Heart left ventricle (tissue), 16 donors: ENCODE measurements at places on chromosomes 6 and 20.

- DNase-seq = no peak
These were observed 20.9 kb upstream of the ZFAND3 start for GRCh38 chr6:37798436-37799262.

DNA sequence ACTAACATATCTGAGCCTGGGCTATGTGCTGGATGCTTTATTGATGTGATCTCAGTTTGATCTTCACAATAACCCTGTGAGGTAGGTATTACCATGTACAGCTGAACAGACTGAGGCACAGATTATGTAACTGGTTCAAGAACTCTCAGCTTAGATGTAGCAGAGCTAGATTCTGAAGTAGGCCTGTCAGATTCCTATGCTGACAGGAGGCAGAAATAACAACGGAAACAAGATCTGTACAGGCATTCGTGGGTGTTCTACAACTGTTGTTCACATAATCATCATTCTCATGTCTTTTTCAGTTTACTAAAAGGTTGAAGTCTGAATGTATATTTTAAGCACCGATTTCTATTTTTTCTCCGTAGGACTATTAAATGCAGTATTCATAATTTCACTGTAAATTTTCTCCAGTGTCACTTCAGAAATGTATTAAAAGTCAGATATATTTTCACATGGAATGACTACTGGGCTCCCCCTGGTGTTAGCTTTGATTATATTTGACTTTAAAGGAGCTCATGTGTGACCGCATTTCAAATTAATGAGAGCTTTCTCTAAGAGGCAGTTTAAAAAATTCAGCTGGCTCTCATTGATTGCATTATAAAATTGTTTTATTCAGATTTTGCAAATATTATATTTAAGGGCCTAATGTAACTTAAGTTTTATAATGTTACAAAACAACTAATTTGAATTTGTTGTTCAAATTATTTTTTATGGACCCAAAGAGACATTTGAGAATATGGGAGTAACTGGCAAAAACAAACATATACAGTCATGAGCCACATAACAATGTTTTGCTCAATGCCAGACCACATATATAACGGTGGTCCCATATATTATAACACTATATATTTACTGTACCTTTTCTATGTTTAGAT is 36.4 kb upstream of the SLC17A4 start:
- no peak for DNase-seq

DNA sequence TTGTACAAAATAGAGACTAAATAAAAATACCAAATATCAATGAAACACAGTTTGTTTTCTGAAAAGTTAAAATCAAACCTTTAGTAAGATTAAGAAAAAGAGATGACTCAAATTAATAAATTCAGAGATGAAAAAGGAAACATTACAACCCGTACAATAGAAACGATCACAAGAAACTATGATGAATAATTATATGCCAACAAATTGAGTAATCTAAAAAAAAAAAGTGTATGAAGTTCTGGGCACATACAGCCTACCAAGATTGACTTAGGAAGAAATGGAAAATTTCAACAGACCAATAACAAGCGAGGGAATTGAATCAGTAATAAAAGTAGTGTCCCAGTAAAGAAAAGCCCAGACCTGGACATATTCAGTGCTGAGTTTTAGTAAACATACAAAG is 94.8 kb downstream of the STXBP5 start:
- no peak for DNase-seq

DNA sequence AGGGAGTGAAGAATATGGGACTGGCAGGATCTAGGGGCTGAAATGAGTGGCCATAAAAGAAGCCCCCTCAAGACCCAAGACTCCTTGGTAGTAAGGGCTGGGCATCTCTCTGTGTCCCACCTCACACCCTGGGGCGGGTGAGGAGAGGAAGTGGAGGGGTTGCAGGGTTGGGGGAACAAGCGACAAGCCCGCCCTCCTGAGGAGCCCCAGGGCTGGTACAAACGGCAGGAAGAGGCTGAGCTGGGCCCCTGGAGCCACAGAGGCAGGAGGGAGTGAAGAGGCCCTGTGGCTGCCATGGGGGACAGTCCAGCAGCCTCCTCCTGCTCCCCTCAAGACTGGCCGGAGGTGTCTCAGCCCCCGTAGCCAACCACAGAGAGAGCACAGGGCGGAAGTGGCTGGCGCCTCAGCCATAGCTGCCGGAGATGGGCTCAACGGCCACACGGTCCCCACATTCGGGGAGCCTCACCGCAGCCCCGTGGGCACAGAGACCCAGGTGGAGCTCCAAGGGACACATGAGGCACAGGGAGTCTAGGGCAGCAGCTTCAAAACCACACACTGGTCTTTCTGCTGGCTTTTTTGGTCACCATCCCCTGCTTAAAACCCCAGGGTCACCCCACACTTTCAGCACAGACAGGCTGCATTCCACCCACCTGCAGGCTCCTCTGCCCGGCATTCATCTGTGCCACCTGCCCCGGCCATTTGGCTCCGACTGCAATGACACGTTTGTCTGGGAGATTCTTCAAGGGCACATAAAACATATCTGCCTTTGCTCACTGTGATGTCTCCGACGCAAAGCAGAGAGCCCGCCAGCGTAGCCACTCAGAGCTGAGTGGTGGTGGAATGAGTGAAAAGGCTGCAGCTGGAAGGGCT is 524 bp downstream of the C20orf203 start:
- DNase-seq = no peak

- DNase-seq = no peak
These were observed 26.7 kb upstream of the YWHAB start for GRCh38 chr20:44858606-44859360.

GRCh38 chr6:157244780-157245179 is 78.5 kb downstream of the TMEM242 start:
- DNase-seq = no peak

DNA sequence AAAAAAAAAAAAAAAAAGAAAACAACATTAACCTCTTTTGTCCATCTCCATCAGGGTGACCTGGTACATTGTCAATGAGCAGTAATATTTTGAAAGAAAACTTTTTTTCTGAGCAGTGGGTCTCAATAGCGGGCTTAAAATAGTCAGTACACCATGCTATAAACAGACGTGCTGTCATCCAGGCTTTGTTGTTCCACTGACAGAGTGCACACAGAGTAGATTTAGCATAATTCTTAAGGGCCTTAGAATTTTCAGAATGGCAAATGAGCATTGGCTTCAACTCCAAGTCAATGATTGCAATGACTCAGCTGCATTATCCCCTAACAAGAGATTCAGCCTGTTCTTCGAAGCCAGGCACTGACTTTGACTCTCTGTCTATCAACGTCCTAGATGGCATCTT is 35.6 kb downstream of the MAP7 start:
- DNase-seq = no peak

DNA sequence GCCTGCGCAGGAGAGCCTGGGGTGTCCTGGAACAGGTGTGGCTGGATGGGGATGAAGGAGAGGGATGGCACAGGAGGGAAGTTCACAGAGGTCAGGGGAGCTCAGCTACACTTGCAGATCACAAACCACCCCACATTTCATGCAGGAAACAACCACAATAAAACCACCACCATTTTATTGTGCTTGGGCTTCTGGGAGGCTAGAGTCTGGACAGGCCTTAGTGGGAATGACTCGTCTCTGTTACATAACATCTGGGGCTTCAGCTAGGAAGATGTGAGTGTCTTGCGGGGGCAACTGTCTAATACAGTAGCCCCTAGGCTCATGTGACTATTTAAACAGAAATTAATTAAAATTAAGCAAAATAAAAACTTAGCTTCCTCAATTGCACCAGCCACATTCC is 33.4 kb downstream of the SNX5 start:
- no peak for DNase-seq

GRCh38 chr6:100261486-100261885 is 203.2 kb downstream of the SIM1 start:
- no peak for DNase-seq

DNA sequence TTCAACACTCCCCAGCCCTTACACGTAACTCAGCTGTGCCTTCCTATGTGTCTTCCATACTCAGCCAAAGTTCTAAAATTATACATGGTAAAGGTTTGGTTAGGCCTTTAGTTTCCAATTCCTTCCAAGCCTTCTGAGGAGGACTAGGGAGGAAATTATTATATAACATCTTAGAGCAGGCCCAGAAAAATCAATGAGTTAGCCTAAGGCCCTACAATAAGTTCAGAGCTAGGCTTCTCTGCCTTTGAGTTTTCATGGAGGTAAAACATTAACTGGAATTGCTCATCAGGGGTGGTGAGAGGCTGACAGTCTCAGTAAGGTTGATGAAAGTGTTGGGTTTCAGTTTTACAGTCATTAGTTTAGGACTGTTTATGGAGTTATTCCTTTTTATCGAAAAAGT is 286.0 kb downstream of the ADGB start:
- DNase-seq = no peak

DNA sequence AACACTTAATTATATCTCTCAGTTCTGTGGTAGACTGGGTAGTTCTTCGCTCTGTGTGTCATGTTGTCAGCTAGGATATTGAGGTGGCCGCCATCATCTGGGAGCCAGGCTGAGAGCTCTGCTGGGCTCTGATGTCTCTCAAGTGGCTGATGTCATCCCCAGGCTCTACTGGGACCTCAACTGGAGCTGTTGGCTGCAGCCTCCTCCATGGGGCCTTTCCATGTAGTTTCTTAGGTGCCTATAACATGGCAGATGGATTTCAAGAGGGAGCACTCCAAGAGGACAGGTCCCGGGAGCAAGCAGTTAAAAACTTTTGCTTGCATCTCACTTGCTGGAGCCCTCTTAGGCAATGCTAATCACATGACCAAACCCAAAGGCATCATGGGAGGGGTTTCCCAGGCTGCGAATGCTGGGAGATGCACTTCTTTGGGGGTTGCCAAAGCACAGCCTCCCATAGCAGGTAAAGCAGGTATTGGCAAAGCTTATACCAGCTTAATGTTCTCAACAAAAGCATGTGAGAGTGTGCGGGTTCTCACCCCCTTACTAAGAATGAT is 129.8 kb downstream of the TMEM242 start:
- no peak for DNase-seq

- DNase-seq = no peak
These were observed 270.1 kb upstream of the ARID1B start for GRCh38 chr6:156507106-156507505.

GRCh38 chr6:21596145-21596948 is 2.8 kb downstream of the SOX4 start:
- DNase-seq = peak; percentile 69
